Activated CD4-positive, alpha-beta T cell treated with anti-CD3 and anti-CD28 coated beads, Interleukin-2, amount 50 U/mL, for 1 hour (primary cell): ENCODE measurements at places on chromosomes 4 and X.

DNA sequence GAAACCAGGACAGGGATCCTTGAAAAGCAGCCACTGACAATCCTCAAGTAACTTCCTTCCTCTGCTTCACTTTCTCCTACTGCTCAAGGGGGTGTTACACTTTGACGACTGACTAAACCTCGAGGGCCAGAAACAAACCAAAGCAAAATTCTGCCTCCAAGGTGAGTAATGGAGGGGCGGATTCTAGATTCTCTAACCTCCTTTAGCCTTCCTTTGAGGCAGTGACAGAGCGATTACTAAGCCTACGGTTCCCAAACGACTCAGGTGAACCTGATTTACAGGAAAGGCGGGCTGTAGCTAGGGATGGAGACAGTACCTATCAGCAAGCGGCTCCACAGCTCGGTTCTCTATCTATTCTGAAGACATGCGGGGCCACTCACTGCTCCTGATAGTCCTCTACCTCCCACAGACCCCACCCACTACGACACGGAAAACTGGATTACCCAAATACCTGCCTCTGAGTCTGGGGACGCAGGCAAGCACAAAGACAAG is 487 bp downstream of the TBCK start:
- DNase-seq: no peak

DNA sequence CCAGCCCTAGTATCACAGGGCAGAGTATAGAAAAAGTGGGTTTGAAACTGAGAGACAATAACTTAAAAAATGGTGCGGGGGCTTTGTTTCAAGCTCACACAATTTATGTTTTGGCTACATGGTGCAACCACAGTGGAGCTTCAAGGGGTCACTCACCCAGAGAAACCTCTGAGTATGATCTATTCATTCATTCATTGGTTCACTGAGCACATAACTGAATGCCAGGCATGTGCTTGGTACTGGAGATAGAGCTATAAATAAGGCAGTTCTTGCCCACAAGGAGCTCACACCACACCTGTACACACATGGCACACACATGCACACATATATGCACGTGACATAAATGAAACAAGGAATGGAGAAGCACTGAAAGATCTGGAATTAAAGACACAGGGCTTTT is 171.4 kb downstream of the NHS start:
- no peak for DNase-seq

GRCh38 chr4:37985730-37986275 is 25.6 kb downstream of the PTTG2 start:
- no peak for DNase-seq

GRCh38 chr4:74583089-74583700 is 138.3 kb downstream of the AREG start:
- DNase-seq: no peak

GRCh38 chrX:41630091-41630490 is 58.7 kb upstream of the GPR34 start:
- DNase-seq: no peak

DNA sequence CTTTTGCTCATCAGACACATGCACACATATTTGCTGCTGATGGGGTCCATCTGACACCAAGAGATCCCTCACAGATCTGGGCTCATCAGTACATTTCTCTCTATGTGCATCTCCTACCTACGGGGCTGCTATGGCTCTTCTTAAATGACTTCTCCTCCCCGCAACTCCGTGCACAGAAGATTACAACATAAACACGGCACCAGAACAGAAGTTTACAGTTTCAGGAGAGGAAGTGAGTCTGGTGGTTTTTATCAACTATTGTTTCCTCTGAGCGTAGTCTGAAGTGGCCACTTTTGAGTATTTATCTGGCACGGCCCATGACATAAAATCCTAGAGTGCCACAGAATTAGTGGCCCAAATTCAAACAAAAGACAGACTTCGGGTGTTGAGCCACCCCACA is 263.8 kb downstream of the PRDM5 start:
- DNase-seq: no peak

DNA sequence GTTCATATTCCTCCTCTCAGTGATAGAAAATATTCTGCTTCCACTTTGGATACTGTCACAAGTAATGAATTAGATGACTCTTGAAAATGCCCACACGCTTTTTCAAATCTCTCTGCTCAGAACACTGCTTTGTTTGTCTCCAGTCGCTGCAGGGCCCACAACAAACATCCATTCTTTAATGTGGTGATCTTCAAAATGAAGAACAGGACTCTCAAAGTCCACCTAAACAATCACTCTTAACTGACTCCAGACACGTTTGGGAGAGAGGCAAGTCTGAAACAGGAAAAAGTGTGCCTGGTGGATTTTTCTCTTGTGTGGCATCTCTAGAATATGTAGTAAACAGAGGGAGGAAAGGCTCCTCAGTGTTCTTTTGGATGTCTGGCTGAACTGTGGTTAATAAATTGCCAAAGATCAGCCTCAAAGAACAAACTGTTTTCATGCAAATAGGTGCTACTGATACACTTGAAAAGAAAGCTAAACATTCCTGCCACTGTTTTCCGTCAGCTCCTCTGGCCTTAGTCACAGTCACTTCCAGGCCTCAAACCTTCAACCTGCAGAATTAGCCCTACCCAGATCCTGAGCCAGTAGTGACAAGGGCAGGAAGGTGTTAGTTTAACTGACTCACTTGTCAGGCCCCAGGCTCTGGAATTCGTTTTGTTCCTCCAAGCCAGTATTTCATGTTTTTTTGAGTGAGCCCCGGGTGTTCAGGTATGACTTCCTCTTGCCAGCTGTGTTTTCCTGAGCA is 259.6 kb upstream of the GPC4 start:
- no peak for DNase-seq

DNA sequence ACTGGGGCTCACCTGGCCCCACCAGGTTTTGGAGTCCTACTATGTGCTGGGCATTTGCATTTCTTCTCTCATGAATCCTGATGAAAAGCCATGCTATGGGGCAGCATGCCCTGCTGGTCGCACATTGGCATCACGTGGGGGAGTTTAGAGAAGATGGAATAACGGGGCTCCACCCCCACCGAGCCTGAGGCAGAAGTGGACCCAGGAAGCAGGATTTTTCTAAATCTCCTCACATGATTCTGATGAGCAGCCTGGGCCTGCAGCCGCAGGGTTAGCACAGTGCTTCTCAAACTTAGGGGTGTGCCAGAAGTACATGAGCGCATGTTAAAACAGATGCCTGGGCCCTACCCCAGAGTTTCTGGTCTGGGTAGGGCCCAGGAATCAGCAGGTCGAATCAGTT is 4.6 kb upstream of the SORCS2 start:
- DNase-seq: no peak

GRCh38 chr4:78720994-78721677 is 55.0 kb upstream of the BMP2K start:
- DNase-seq: peak; percentile 2

DNA sequence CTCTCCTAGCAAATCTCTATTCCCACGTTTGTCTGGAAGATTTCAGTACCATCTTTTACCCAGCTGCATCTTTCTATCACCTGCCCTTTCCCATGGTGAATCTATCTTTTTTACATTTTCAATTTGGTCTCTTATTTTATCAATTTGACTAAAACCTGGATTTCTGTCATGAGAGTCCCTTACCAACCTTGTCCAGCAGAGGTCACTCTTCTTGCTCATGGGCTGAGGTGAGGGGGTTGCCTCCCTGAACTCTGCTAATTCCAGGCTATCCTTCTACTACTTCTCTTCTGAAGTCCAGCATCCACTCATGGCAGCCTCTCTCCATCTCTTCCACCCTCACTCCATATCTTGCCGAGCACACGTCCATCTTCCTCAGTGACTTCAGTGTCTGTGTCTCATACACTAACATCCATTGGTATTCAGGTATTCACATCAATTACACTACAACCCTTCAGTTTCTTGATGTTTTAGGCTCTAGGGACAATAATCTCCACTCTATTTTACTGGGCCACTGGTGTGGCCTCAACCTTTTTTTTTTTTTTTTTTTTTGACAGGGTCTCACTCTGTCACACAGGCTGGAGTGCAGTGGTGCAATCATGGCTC is 17.8 kb upstream of the ZNF827 start:
- no peak for DNase-seq

GRCh38 chrX:20500171-20500865 is 233.6 kb upstream of the RPS6KA3 start:
- peak; percentile 0 for DNase-seq

GRCh38 chr4:84167564-84167963 is 331.5 kb downstream of the NKX6-1 start:
- DNase-seq: no peak
